ENCODE measurements at places on chromosomes 16 and 17.
A peak's percentile ranks its signal among the peaks of the same experiment; 100 is the strongest.

- no peak for DNase-seq
Observed at GRCh38 chr17:74872313-74873036, at the start of gene FDXR. TSS of gene FDXR (minus strand) at chr17:74872994. CDS start at chr17:74872944, 50 bp downstream.

DNA sequence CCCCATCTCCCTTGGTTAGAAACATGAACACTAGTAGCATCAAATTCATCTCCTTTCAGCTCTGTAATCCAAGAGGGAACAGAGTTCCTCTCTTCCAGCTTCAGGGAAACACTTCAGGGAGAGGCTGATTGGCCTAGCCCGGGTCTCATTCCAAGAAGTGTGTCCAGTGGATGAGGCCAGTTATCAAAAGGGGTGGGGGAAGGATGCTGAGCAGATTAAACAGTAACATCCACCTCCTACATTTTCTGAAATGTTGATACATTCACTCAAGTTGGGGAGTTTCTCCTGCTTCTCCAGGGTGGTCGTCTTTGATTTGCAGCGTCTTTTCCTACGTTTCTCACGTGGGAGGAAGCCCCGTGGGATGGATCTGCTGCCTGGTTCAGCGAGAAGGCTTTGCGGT lies 62.9 kb upstream of the WSB1 start:
- no peak for DNase-seq

GRCh38 chr17:80025140-80025539 lies 10.5 kb downstream of the TBC1D16 start:
- peak; percentile 38 for DNase-seq

DNA sequence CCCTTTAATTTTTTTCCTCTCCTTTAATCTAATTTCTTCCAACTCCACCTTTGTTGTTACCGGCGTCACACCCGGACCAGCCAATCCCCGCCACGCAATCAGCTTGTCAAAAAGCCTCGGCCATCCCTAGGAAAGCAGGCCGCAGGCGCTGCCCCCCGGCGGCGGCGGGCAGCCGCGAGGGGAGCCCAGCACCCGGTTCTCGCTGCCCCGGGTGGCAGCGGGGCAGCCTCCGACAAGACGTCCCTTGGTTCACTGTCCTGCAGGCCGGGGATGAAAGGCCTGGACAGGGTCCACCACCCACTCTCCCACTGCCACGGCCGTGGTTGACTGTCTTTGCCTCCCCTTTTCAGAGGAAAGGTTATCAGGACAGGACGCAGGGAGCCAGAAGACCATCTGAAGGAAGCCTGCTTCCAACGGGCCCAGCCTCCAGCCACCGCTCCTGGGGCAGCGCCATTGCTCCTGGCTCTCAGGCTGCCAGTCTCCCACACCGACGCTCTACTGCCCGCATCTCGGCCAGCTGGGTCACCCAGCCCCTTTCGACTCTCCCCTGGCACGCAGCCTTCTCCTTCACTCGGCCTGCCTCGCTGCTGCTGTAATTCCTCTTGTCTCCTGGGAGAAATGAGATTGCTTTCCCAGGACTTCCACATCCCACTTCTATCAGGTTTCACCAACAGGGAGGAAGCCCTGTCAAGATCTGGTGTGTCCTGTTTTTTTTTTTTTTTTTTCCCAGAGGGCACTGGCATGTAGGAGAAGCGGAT lies 2.8 kb upstream of the UBTF start:
- peak; percentile 24 for DNase-seq
